Hippocampal formation (tissue), 2 donors: ENCODE measurements at places on chromosomes 4 and X.

DNA sequence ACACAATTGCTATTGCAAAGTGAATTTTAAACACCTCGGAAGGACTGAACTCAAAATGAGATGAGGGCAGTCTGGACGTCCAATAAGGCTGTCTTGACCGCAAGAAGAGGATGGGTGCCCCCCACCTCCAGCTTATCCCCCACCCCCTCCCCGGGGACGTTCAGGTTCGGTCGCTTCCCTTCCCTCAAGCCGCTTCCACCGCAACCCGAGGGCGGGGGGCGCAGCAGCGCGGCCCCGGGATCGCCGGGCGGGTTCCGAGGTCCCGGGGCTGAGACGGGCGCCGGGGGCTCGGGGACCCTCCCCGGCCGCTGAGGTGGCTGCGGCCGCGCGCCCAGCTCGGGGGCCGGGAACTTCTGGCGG lies 480 bp downstream of the USP46 start:
- no peak for DNase-seq

DNA sequence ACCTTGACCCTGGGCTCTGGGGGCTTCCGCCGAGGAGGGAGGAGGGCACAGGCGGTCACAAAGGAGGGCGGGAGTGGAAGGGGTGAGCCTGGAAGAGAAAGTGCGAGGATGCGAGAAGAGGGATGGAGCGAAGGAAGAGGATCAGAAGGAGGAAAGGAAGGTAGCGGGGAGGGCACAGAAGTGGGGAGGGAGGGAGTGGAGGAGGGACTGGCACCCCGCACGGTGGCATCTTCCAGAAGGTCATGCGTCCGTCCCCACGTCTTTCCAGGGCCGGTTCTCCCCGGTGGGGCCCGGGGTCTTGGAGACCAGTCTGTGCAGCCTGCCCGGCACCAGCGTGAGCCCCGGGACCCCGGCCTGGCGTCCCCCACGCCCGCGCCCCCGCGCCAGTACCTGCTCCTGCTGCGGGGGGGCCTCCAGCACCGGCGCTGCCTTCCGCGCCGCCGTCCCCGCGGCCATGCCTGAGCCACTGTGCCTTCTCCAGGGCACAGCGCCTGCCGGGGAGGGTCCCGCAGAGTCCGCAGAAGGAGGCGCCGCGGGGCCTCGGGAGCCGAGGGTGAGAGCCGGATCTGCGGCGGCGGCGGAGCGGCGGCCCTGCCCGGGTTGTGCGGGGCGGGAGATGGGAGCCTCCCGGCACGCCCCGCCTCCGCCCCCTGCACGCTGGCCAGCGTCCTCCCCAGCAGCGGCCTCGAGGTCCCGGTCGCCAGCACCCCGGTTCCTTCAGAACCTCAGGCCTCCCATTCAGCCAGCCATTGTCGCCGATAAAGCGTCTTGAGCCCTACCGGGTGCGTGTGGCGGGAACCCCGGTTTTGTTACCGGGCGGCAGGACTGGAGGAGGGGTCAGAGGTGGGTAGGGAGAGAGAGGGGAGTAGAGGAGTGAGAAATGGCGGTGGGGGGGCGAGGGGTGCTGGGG lies at the start of gene RNF175:
TSS of gene RNF175 (minus strand) at position 618 of the 910 bp plus-strand sequence. CDS start at position 456, 162 bp downstream.
- DNase-seq, result no peak

- DNase-seq, result no peak
Observed at GRCh38 chr4:31236020-31236638, 516.0 kb downstream of the PCDH7 start.

DNA sequence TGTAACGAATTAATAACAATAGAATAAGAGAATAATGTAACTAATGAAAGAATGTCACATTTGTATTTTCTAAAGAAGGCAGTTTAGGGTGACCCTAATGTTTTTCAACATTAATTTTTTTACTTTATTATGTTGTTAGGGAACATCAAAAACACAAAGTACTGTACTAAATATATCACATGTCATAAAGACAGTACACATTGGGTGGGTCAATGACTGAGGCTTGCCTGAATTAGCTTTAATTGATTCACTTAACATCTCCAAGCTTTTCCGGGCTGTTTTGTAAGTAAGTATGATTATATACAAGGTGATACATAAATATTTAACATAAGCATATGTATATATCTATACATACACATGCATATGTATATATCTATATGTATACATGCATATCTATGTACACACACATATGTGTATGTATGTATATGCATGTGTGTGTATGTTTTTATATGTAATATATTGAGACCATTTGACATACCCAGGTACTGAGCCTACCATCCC lies 43.4 kb upstream of the KLF3 start:
- no peak for DNase-seq

- DNase-seq, result no peak
Observed at GRCh38 chr4:140005699-140006098, 148.3 kb downstream of the MAML3 start.

DNA sequence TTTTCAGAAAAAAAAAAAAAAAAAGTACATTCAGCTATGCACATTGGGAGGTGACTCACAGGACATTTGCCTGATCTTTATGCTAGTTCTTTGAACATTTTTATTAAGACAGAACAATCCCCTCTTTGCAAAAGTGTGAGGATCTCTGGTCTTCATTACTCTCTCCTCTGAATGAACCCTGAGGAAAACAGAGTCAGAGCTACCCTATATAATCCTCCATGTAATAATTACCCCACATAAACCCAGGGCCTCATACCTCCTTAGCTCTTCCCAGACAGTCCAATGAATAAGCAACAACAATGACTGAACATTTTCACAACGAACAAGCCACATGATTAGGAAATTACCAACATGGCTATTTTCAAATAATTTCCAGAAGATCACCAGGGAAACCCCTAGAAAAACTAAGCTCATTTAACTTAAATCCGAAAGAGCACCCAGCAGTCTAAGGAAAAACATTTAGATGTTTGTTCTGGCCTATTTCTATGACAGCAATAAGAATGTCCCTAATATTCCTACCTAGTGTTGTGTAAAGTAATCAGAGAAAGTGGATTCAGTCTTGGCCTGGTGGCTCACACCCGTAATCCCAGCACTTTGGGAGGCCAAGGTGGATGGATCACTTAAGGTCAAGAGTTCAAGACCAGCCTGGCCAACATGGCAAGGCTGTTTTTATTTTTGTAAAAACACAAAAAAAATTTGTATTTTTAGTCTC lies 37.8 kb downstream of the TBC1D9 start:
- DNase-seq, result no peak

- no peak for DNase-seq
Observed at GRCh38 chr4:148850257-148850995, 408.2 kb upstream of the NR3C2 start.

GRCh38 chr4:152278172-152278504 lies 257.8 kb downstream of the FBXW7 start:
- no peak for DNase-seq
